Uterus (tissue), 4 donors: ENCODE measurements at places on chromosomes 1 and 21.

DNA sequence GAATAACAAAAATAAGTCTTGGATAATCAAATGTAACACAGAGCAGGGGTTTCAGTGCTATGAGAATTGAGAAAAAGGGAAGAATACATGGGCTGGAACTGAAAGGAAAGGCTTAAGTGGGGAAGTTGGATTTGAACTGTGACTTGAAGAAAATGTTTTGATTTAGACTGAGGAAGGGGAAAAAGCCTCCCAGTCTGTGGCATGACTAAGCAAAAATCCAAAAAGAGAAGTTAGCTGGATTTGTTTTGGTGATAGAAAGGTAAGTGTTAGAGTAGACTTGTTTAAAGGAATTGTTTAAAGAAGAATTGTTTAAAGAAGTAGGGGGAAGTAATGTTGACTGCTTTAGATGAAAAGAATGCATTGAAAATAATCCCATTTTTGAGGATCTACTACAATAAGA lies 46.0 kb downstream of the KCNK2 start:
- no peak for DNase-seq

GRCh38 chr21:29424728-29425127 lies 126.0 kb downstream of the BACH1 start:
- no peak for DNase-seq

DNA sequence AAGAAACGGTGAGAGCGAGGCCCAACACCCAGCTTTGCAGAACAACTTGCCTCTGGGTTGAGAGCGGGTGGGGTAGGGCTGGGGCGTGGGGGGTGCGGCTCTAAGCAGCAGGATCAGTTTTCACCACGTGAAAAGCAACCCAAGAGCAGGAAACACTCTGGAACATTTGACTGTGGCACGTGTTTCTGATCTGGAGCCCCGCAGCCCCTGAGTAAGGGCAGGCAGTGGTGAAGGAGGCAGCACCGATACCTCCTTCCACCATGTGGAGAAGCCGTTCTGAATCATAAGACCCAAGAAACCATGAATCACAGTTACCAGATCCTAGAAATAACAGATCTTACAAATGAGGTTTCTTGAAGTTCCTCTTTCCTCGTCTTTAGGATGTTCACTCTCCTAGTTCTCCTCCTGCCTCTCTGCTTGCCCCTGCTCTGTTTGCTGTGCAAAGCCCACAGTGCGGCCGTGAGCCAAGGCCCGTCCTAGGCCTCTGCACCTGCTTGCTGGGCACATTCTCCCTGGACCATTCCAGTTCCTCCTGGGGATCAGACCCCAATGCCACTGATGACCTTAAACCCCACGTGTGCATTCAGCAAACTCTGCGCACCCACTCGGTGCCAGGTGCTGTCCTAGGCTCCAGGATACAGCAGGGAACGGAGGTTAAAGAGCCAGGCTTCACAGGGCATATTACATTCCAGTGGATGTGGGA lies 31.9 kb downstream of the SLC1A7 start:
- DNase-seq = peak; percentile 57

- no peak for DNase-seq
Observed at GRCh38 chr1:8161546-8162105, 135.5 kb upstream of the ERRFI1 start.

DNA sequence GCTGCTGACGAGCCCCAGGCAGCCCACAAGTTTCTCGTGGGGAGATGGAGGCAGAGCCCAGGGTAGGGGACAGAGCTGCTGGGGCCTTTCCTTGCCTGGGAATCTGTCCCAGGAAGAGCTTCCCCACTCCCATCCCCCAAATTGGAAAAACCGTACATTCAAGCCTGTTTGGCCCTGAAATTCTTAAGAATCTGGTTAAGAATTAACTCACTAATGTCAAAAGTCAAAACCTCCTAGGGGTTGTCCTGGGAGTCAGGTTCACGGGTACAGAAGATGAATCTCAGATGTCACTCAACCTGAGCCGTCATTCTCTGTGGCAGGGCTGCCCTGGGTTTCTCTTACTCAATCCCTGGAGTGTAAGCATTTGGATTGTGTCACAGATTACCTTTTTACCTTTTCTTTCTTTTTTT lies 8.4 kb downstream of the C1orf115 start:
- no peak for DNase-seq

DNA sequence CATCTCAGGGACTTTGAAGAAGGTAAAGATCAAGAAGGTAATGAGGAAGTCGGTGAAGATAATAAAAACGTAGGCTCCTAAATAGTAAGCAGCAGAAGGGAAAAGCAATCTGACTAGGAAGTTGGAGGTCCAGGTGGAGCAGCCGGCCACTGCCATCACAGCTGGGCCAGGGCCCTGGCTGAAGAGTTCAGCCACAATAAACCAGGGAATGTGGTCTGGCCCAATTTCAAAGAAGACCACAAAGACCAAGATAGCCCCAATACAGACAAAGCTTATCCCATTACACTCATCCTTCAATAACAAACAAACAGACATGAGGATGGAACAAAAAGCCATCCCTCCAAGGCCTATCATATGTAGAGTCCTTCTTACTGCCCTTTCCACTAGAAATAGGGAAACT lies 18.4 kb upstream of the JAK1 start:
- DNase-seq = no peak

DNA sequence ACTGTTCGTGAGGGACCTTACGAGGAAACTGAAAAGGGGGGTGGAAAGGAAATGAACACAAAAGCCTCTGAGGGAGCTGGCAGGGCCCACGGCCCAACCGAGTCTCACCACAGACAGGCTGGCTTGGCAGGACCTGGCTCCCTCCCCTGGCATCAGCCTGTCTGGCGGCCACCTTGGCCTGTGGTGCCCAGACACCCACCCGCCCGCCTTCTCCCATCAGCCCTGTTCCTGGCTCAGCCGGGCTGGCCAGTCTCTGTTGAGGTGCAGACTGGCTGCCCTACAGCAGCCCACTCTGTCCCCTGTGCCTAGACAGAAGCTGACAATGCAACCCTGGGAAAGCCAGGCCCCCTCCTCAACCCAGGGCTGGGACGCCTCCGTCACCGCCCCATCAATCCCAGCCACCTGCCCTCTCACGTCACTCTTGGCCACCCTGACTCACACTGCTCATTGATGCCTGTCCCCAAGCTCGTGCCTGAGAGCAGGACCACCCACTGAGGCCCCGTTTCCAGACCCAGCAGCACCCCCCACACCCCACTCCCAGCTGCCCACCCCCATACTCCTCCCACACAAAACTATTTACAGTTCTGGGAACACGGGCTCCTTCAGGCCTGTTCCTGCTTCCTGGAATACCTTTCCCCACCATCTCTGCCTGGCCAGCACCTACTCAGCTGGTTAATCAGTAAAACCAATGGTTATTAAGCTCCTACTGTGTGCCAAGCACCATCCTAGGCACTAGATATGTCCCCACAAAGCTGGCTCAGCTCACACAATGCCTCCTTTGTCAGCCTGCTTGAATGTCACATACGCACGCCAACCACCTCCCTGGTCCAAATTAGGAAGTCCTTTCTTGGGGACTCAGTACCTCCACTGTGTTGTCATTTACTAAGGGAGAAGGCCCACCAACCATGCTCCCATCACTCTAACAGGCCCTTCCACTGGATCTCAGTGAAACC lies 22.7 kb downstream of the SDC3 start:
- DNase-seq = no peak

GRCh38 chr1:19504796-19505692 lies 19.7 kb upstream of the CAPZB start:
- peak; percentile 81 for DNase-seq

DNA sequence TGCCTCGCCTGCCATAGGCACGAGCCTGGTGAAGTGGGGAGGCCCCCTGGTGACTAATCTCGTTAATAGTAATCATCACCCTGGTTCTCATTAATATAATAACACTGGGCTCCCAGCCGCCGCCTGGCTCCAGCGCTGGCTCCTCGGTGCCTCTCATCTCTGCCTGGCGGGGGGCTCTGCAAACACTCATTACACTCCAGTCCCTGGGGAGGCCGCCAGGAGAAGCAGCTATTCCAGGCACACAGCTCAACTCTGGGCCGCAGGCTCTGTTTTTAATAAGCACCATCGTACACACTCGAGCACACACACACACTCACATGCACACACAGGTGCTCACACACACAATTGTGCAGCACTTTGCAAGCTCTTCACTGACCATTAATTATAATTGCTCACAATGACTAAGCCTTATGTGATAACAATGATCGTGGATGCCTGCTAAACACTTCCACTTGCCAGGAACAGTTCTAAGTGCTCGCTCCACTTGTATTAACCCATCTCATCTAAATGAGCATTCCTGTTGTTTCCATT lies 52.2 kb downstream of the SDC3 start:
- DNase-seq = no peak

- DNase-seq = no peak
Observed at GRCh38 chr1:43505077-43505780, 25.5 kb upstream of the PTPRF start.
